ENCODE measurements at places on chromosomes 13 and 19.

- no peak for DNase-seq
These were observed 3.2 kb downstream of the ZNF699 start for GRCh38 chr19:9306443-9306842.

DNA sequence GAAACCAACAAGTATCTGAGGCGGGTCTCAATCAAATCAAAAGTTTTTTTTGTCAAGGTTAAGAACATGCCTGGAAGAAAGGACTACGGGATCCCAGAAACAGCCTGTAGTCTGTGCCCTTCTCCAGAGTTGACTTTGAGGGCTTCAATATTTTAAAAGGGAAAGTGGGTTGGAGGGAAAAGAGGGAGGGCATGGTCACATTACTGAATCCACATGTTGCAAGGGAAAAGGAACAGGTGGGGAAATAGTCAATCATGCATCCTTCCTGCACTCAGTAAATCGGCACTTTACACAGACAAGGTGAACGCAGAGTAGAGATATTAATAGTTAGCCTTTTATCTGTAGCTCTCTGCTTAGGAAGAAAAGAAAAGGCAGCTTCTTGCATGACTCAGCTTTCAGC lies 808.5 kb downstream of the UQCRFS1 start:
- DNase-seq = no peak

- no peak for DNase-seq
These were observed 152.0 kb downstream of the NUFIP1 start for GRCh38 chr13:44837250-44837649.

DNA sequence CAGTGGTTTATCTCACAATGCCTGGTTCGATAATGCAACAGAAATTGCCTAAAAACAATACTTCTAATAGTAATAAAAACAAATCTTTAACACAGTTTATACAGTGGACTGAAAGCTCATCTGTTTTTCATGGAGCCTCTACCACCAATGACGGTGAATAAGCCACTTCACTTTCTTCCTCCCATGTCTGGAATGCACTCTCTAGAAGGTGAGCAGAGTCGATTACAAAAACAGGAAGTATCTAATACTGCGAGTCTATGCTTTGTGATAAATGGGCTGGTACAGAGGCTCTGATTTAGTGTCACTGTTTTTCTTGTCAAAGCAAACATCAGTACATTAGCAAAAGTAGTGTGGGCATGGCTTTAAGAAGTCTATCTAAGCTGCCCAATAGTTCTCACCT lies 1348.6 kb upstream of the SLC10A2 start:
- no peak for DNase-seq

GRCh38 chr13:23889615-23890607 lies 711 bp upstream of the MIPEP start:
- DNase-seq = no peak

DNA sequence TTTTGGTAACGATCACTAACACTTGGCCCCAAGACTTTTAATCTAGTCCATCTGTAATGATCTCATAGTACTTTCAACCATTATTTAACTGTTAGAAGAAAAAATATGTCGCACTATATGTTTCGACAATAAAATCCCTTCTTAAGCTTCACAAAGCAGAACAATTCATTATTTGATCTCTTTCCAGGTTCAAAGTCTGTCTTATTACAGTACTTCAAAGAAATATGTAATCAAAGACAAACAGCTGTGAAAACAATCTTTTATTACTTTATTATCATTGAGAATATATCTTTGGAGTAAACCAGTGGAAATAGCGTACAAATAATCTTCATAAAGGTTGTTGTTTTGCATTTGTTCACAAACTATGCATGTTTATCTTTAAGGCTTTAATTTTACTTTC lies 93.5 kb downstream of the DACH1 start:
- no peak for DNase-seq

- peak; percentile 26 for DNase-seq
These were observed 7.3 kb downstream of the PIAS4 start for GRCh38 chr19:4014541-4015491.

- DNase-seq = no peak
These were observed 539.8 kb upstream of the PCDH9 start for GRCh38 chr13:67769987-67770341.

GRCh38 chr13:109093998-109094397 lies 464.6 kb downstream of the MYO16 start:
- DNase-seq = no peak

All from stimulated activated CD4-positive, alpha-beta T cell treated with anti-CD3 and anti-CD28 coated beads, Interleukin-1b, Interleukin-23, amount 100 ng/mL, for 4 hours (primary cell).